Effector memory CD4-positive, alpha-beta T cell (primary cell): ENCODE measurements at places on chromosomes 16 and 17.
A peak's percentile ranks its signal among the peaks of the same experiment; 100 is the strongest.

DNA sequence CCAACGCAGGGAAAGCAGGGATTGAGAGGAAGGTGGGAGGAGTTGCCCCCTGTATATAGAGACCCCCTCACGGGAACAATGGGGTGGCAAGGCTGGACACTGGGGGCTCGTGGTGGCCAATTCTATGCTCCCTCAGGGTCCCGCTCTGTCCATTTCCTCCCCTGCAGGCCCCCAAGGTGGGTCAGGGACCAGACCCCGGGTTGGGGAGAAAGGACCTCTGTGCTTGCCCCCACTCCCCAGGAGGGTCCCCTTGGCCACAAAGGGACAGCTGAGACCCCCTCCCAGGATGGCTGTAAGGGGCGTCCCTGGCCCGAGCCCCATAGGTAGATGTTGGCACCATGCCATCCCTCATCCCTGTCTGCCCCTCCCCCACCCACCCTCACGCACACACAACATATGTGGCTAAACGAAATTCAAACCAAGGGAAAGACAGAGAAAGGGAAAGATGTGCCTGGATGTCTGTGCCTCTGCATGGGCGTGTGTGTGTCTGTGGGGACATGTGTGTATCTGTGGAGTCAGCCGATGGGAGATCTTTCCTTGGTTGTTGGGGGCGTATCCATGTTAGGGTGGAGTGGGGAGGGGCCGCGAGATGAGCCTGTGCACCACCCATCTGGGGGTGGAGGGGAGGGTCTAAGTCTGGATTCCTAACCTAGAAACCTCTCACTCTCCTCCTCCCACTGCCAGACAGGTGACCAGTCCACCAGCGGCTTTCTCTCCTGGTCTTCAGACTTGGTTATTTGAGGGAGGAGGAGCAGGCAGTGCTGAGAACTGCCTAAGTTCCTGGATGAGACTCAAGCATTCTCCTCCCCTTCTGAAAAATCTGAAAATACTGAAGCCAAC is 642 bp upstream of the NEUROD2 start:
- DNase-seq = no peak

DNA sequence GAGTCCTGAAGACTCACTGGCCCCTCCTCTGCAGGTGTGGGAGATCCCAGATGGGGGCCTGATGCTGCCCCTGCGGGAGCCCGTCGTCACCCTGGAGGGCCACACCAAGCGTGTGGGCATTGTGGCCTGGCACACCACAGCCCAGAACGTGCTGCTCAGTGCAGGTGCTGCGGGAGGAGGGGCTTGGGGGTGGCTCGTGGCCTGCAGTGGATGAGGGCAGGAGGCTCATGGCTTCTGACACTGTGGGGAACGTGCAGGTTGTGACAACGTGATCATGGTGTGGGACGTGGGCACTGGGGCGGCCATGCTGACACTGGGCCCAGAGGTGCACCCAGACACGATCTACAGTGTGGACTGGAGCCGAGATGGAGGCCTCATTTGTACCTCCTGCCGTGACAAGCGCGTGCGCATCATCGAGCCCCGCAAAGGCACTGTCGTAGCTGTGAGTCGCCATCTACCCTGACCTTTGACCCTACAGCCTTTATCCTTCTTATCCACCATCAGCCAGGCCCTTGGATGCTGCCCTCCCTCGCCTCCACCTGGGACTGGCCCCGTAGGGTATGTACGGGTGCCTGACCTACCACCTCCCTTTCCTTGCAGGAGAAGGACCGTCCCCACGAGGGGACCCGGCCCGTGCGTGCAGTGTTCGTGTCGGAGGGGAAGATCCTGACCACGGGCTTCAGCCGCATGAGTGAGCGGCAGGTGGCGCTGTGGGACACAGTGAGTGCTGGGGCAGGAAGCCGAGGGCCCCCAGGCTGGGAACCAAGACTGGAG is 3.6 kb downstream of the CORO1A start:
- peak; percentile 83 for DNase-seq

DNA sequence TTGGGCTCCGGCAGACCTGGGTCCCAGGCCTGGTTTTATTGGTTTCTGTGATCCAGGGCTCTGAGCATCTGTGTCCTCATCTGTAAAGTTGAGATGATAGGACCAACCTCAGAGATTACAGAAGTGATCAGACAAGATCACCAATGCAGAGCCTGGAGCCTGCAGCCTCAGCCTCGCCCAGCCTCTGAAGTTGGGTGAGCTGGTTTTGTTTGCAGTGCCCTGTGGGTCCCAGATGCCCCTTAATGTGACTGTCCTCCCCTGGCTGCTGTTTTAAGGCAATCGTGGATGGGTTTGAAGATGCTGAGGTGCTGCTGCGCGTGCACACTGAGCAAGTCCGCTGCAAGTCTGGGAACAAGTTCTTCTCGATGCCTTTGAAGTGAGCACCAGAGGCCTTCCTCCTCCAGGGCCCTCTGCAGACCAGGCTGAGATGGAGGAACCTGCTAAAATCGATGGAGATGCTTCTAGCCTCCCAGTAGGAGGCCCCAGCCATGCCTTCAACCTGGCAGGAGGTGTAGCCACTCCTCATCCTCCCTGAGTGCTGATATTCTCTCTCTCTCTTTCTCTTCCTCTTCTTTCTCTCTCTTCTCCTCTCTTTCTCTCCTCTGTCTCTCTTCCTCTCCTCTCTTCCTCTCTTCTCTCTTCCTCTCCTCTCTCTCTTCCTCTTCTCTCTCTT is 5.6 kb upstream of the MMP15 start:
- DNase-seq = no peak

DNA sequence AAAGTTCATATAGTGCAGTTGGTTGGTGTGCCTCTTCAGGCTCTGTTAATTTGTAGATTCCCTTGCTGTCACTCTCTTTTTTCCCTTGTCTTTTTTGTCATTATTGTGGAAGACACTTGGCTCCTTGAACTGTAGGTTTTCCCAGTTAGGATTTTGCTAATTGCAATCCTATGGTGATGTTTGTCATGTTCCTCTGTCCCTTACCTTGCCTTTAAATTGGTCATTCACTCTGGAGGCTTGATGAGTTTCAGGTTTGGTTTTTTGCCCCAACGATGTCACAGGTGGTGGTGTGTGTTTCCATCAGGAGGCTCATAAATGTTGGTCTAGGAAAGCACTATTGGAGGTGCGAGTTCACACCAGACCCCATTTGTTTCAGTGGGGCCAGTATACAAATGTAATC is 383.7 kb downstream of the SNX29 start:
- DNase-seq = no peak

- DNase-seq = no peak
These were observed 61.9 kb upstream of the GSE1 start for GRCh38 chr16:85550953-85551924.

- no peak for DNase-seq
These were observed 32.9 kb downstream of the PGS1 start for GRCh38 chr17:78411241-78411857.

DNA sequence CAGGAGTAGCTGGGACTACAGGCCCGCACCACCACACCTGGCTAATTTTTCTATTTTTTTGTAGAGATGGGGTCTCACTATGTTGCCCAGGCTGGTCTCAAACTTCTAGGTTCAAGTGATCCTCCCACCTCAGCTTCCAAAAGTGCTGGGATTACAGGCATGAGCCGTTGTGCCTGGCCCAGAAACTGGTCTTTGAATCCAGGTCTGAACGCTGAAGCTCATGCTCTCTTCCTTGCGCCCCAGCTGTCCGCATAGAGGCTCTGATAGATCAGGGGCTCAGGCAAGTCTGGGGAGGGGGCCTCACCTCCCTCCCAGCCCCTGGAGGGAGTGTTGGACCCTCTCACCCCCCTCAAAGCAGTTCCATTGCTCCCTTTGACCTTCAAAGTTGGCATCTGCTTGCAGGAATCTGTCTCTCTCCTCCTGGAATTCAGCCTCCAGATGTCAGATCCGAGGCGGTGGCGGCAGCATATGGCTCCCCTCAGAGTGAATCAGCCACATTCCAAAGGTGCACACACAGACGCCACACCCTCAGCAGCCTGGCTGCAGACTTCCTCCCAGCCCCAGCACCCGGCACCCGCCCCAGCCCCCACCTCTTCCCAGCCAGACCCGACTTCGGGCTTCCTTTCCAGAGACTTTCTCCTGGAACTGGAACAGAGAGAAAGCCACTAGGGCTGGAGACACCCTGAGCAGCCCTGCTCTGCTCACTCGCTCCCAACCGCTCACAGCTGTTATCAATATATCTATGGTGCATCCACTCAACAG is 16.9 kb upstream of the GLIS2 start:
- DNase-seq = no peak

DNA sequence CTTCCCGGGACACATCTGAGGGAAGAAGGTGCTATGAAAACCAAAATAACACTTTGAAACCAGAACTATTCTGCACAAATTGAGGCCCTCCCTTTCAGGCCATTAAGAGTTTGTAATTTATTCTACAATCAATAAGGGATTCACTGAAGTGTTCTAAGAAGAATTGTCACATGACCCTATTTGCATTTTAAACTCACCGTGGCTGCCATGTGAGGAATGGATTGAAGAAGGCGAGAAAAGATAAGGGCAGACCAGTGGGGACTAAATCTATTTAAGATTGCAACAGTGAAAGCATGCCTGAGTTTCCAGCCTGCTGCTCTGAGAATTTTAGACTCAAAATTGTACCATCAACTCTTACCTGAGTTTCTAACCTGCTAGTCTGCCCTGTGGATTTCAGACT is 408.8 kb upstream of the SALL1 start:
- no peak for DNase-seq

DNA sequence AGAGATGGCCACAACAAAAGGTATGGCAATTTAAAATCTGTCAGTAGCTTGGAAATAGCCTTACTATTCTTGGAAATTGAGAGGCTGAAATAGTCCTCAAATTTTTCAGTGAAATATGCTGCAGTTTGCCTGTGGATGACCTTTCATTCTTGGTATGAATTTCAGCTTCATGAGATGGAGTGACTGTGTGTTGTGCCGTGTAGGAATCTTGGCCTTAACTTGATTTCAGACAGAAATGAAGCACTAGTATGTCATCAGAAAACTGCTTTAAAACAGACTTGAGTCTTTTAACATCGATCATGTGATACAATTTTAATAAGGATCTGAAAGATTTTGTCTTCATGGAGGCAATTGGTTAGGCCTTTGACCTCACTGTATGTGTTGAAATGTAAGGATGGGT is 247.2 kb downstream of the CNTNAP4 start:
- DNase-seq = no peak

- DNase-seq = no peak
These were observed 32.8 kb upstream of the ABCC3 start for GRCh38 chr17:50601823-50602375.

- no peak for DNase-seq
These were observed 70.4 kb upstream of the CLEC18A start for GRCh38 chr16:69880640-69881133.

DNA sequence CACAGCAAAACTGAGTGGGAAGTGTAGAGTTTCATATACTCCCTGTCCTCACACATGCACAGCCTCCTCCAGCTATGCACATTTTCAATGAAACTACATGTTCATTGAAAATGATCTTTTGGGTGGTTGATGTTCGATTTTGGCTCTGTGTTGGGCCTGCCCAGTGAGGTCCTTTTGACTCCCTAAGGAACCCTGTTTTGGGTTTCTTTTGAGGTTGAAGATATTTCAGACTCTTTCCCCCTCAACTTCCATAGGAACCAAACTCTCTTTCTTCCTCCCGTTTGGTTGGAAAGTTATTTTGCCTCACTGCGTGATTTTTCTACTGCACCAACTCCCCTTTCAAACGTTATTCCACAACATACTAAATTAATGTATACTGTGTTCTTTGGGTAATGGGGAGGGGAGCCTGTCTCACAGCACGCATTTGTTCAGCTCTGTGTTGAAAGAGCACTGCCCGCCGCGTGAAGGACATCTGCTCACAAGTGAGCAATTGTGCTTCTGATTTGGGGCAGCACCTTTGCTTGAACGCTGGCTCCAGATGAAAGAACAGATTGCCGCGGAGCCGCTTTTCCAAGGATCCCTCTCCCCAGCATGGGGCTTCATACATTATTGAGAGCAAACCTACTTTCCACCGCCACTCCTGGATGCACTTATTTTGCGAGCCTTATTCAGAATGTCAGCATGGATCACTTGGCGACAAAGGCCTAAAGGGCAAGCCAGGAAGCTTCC is 385.9 kb downstream of the WWOX start:
- no peak for DNase-seq

- no peak for DNase-seq
These were observed 9.7 kb downstream of the NMT1 start for GRCh38 chr17:45070809-45071208.

- DNase-seq = no peak
These were observed 292.2 kb downstream of the TOX3 start for GRCh38 chr16:52254746-52255145.

GRCh38 chr17:57773557-57773956 is 28.5 kb upstream of the CCDC182 start:
- no peak for DNase-seq

GRCh38 chr16:72978212-72978611 is 69.7 kb downstream of the ZFHX3 start:
- no peak for DNase-seq

- no peak for DNase-seq
These were observed 13.3 kb upstream of the MYH8 start for GRCh38 chr17:10435096-10435495.

DNA sequence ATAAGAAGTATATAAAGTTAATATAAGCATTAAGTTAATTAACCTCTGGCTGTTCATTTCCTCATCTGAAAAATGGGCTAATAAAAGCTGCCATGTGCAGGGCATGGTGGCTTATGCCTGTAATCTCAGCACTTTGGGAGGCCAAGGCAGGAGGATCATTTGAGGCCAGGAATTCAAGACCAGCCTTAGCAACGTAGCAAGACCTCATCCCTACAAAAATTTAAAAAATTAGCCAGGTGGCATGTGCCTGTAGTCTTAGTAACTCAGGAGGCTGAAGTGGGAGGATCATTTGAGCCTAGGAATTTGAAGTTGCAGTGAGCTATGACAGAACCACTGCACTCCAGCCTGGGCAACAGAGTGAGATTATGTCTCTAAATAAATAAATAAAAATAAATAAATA is 40.6 kb upstream of the MMD start:
- no peak for DNase-seq

GRCh38 chr17:44318077-44318892 is 6.3 kb downstream of the SLC25A39 start:
- no peak for DNase-seq

- no peak for DNase-seq
These were observed 635 bp downstream of the SCPEP1 start for GRCh38 chr17:56978441-56979090.

DNA sequence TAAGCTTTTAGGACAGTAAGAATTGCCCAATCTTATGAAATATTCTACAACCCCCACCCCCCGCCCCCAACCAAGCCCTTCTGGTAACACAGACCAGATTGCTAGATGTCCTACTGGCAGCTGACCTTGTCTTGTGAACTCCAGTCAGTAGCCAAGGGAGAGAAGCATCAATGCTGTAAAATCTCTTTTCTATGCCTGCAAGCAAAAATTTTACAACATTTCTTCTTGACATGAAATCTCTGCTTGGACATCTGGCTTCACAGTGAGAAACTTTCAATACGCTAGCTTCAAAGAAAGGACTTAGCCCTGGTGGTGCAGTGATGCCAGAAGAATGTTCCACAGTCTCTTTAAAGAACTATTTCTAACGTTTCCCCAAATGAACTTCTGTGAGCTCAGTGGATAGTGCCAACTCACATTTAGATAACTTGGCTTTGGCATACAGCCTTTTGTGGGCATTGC is 169.3 kb upstream of the AXIN2 start:
- no peak for DNase-seq
